Non-pigmented ciliary epithelial cell (primary cell): ENCODE measurements at places on chromosomes 3 and 15.
A peak's percentile ranks its signal among the peaks of the same experiment; 100 is the strongest.

- DNase-seq = no peak
Observed at GRCh38 chr3:126553284-126554084, 5.2 kb downstream of the C3orf22 start.

- no peak for DNase-seq
Observed at GRCh38 chr3:15794842-15795650, 2.7 kb downstream of the ANKRD28 start.

- DNase-seq = no peak
Observed at GRCh38 chr3:52798978-52799476, 4.4 kb downstream of the ITIH3 start.

DNA sequence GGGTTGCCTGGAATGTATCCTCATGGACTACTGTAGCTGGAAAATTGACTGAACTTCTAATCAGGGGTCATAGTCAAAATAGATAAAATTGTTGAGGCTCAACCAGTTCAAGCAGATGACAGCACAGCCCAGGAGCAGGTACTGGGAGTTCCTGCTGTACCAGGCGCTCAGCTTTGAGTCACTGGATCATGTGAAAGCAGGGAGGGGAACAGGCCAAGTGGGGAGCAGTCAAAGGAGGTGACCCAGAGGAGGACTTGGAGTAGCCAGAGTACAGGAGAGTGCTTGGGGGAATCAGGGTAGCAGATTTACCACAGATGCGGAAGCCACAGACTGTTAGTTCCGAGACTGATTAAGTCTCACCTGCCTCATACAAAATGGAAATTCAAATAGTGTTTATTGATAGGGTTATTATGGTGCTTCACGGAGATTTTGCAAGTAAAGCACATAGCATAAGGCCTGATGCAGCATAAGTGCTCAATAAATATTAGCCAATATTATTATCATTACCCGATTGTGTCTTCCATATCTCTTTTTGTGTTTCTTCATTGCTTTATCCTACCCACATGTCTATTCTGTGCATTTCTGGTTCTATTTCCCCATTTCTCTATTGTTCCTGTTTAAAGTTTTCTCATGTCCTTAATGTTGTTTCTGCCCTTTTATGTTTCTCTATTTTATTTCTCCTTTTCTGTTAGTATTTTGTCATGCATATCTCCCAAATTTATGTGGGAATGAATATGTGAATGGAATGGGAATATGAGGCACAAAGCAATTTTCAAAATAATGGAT is 369.2 kb upstream of the MCTP2 start:
- DNase-seq = no peak

DNA sequence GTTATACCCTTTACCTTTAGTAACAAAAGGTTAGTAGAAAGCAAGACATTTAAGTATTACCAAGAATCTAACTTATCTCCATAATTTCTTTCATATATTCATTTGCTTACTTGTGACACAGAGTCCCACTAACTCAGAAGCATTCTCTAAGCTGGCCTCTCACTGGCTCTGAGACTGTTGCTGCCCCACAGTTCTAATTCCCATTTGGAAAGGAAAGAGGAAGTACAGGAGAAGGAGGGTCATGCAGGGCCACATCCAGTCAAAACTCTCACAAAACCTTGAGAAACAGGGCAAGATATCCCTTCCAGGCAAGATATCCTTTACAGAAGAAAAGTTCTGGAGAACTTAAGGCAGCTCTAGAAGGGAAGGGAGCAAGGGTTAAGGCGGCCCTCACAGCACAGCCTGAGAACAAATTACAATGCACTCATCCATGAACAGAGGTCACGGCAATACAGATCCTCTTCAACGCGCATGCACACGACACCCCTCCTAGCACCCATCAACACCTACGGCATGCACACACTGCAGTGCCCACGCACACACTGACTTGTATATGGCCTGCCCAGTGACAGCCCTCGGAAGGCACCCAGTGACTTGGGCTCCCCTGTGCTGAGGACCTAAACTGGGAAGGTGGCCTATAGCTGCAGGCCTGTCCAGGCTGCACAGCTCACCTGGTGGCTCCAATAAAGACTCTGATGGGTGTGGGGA is 13.0 kb upstream of the MYO5C start:
- DNase-seq = no peak

GRCh38 chr3:29826712-29827111 is 545.8 kb downstream of the RBMS3 start:
- DNase-seq = no peak

GRCh38 chr3:182912474-182912873 is 67.9 kb downstream of the DCUN1D1 start:
- DNase-seq = no peak

- DNase-seq = no peak
Observed at GRCh38 chr3:184350618-184351017, 10.8 kb downstream of the CLCN2 start.

DNA sequence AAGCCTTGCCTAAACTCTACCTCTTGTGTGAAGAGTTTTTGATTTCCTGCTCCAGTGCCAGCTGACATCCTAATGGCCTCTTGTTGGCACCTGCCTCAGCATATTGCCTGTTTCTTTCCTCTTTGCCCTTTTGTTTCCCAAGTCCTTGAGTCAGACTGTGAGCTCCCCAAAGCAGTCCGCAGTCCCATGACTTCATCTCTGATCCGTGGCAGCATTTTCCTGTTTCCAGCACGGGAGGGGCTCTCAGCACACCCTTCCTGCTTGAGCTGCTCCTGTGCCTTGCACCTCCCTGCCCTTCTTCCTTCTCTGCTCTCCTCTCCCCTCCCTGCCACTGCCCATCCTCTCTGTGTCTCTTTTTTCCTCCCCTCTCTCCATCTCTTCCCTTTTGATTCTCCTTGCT is 179.6 kb downstream of the EPHB1 start:
- DNase-seq = no peak

DNA sequence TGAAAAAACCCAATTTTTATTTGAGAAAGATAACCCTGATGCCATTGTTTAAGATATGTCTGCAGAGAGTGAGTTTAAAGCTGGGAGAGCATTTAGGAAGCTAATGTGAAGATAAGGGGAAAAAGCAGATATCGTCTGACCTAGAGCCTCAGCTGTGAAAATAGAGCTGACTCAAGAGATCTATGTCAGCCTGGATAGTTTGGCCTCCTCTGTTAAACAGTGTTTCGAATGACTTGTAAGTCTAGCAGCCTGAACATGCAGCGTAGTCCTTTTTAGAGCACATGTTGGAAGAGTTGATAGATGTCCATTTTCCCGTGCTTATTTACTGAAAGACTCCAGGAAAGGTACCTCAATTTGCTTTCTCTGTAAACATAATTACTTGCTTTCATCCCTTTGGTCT is 48.1 kb downstream of the ALCAM start:
- DNase-seq = no peak

DNA sequence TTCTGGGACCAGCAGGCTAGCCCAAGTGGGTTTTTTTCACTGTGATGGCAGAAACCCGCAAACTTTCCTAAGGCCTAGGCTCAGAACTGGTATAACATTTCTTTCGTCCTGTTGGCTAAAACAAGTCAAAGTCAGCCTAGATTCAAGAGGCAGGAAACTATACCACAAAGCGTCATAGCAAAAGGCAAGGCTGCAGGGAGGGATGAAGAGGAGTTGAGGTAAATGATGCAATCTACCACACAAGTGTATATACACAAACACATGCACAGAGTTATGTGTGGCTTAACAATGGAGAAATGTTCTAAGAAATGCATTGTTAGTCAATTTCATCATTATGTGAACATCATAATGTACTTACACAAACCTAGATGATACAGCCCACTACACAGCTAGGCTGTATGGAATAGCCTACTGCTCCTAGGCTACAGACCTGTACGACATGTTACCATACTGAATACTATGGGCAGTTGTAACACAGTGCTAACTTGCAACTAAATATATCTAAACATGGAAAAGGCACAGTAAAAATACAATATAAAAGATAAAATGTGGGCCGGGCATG is 225.6 kb downstream of the TBL1XR1 start:
- DNase-seq = no peak

GRCh38 chr15:56837273-56837672 is 81.2 kb upstream of the TCF12 start:
- peak; percentile 27 for DNase-seq

DNA sequence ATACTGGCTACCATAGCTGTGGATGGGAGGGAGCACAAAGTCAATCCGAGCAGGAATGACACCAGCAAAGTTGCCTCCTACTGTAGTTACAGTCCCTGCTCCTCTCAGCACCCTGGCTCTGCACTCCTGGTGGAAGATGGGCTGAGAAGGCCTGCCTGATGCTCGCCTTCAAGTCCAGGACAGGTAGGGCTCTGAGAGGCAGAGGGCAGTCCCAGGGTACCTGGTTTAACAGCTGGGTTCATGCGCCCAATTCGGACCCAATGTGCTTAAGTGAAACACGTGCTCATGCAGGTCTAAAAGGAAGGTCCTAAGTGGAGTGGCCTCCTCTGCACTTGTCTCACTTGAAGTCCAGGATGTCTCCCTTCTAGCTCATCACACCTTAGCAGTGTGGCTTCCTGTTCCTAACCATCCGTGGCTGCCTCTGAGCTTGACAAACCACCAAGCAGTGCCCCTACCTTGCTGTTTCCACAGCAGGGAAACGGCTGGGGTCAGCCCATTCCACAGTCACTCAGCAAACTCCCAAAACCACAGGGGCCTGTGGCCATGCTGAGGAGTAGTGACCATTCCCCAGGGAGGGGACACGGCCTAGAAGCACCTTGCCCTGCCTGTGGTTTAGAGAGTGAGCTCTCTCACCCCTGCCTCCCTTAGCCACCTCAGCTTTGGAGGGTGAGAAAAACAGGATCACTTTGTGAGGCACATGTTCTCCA is 3.9 kb upstream of the MUSTN1 start:
- DNase-seq = no peak

- DNase-seq = no peak
Observed at GRCh38 chr3:107271787-107272387, 105.4 kb upstream of the CCDC54 start.

DNA sequence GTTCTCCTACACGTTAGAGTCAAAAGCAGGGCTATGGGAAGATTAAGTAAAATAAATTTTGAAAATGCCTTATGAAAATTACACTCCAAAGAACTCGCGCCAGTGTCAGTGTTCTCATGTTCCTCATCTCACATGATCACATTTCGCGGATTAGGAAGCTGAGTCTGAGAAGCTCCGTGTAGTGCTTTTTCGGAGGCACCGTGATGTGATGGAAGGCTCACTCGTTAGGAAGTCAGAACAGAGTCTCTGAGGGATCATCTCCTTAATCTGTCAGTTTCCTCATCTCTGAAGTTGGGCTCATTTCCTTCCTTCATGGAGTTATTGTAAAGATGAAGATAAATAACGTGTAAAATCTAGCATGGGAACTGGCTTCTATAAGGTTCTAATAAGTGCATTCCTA is 3.2 kb downstream of the ADIPOQ start:
- no peak for DNase-seq

- no peak for DNase-seq
Observed at GRCh38 chr3:12924437-12924836, 83.1 kb upstream of the RPL32 start.

- DNase-seq = no peak
Observed at GRCh38 chr15:62903437-62903836, 139.1 kb upstream of the TPM1 start.

- DNase-seq = no peak
Observed at GRCh38 chr3:143170074-143170473, 50.5 kb downstream of the CHST2 start.

- no peak for DNase-seq
Observed at GRCh38 chr3:114556657-114557213, 262.9 kb downstream of the TIGIT start.

GRCh38 chr15:40894681-40895448 is 615 bp downstream of the VPS18 start:
- DNase-seq = no peak

DNA sequence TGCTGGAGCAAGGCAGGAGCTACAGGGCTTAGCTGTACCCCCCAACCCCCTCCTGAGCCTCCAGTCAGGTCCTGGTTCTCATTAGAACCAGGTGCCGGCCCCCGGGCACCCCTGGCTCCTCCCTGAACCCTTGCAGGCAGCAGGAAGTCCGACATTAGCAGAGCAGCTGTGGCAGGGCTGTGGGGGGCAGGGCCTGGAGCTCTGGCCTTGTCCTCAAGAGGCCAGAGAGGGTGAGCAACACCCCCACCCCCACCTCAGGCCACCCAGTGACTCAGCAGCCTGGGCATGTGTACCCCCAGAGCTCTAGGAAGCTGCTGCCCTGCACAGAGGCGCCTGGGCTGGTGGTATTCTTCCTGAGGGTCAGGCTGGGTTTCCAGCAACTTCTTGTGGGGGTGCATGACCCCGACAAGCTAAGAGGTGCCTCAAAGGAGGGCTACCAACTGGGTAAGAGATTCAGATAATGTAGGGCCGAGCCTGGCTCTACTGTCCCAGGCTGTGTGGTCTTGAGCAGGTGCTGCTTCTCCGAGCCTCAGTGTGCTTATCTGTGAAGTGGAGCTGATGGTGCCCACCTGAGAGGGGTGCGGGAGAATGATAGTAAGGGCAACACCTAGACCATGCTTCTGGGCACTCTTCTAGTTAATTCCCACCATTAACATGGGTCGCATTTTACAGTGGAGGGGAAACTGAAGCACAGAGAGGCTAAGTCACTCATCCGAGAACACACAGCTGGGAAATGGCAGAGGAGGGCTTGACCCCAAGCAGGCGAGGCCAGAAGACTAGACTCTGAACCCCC is 16.0 kb downstream of the H1-8 start:
- DNase-seq = peak; percentile 15

- no peak for DNase-seq
Observed at GRCh38 chr3:10300087-10300486, 7.3 kb upstream of the GHRL start.

DNA sequence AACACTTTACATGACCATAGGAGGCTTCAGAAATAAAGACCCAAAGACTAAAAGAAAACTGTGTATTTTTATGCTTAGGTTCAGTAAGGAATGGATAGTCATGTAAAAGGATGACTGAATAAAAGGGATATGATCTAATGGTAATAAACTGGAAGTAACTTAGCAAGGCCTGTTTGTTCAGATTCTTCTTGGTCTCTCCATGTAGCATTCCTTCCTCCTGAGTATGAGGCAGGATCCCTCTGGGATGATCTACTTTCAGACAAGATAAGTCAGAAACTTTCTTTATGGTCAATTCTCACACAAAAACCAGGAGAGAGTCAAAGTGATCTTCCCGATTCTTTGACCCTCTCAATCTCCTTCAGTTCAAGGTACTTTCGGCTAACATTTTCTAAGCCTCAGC is 340.8 kb upstream of the DCBLD2 start:
- no peak for DNase-seq

DNA sequence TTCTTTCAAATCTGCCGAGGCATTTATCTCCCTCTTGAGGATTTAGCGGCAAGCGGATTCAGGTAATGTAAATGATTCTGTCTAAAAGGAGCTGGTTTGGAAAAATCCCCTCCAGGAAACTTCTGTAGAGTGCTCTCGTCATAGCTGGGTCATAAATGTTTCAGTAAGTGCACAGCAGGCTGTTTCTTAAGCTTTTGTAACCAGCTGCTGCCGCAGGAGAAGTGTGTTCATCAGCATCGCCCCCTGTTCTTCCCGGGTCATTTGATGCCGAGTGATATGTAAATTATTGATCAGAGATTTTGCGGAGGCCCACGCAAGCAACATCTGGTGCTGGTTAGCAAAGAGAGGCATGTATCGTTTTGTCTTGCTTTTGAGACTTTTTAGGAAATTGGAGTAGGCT is 53.1 kb downstream of the DNASE1L3 start:
- DNase-seq = no peak

- no peak for DNase-seq
Observed at GRCh38 chr3:165194511-165195240, 1.5 kb downstream of the SLITRK3 start.
